ENCODE measurements at places on chromosomes 5 and 9. TPM values are rescaled to one million over a fixed set of nuclear protein-coding genes. Genes with fewer than 3 reads are reported as not detected.
A peak's percentile ranks its signal among the peaks of the same experiment; 100 is the strongest.

DNA sequence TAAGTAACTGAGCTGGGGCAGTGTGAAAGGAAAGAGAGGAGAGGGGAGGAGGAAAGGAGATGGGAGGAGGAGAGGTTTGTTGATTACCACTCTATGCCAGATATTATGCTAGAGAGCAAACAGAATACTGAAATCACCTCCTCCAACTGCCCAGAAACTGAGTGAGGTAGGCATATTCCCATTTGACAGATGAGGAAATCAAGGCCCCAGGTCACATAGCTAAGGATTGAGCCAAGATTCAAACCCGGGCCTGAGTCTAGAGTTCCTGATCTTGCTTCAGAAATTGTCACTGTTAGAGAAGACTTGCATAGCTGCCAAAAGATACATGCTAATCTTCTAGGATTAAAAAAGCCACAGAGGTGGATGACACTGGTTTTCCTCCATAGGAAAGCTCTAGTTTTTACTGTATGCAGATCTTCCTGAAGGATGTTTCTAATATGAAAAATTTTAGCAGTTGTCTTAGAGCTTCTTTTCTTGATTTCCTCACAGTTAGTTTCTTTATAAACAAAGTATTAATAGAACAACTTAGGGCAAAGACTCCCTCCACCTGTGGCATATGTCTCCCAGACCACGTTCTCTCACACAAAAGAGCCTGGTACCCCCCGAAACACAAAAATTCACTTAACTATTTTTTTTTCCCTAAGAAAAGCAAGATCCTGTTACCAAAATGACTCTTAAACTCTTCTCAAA, 97.4 kb downstream of the NLN start:
- DNase-seq, result no peak

The FRRS1L gene
- not detected for total RNA-seq

The TAF11L5 gene
- total RNA-seq, result not detected

The DMRT3 gene
- not detected for total RNA-seq

The IL31RA gene
- total RNA-seq, result 12.4 TPM

DNA sequence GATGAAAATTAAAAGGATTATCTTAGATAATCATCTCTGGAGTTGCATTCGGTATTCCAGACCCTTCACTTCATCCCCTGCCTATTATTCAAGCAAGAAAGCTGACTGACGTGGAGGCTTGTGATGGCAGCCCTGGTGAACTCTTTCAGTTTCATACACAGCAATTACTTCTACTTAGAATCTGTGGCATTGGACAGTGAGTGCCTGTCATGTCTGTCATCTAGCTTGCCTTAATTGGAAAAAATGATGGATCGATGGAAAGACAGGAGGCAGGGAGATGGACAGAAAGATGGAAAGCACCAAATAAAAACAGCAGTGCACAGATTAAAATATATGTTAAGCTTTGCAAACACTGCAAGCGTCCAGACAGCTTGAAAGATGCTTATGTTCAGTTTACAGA, 1371.0 kb upstream of the CDH6 start:
- DNase-seq, result no peak

The TRIM7 gene
- 6.7 TPM for total RNA-seq

The GABRA1 gene
- 9.7 TPM for total RNA-seq

The KCNMB1 gene
- total RNA-seq, result 0.86 TPM

- peak; percentile 24 for DNase-seq
These were observed 1029.9 kb upstream of the WWC1 start for GRCh38 chr5:167261309-167262100.

- DNase-seq, result no peak
These were observed 40.8 kb upstream of the DAB2IP start for GRCh38 chr9:121610638-121610953.

DNA sequence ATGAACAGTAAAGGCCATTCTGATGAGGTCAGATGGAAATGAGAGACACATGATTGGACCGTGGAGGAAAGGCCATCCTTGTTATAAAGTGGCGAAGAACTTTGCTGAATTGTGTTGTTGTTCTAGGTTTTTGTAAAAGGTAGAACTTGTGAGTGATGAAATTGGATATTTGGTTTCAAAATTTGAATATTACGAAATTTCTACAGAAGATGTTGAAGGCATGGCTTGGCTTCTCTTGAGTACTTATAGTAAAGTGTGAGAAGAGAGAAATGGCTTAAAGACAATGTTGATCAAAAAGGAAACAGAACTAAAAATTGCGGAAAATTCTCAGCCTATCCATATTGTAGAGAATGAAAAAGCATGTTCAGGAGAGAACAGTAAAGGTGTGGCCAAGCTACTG, 166.6 kb upstream of the S1PR3 start:
- no peak for DNase-seq

- DNase-seq, result peak; percentile 76
These were observed 11.7 kb downstream of the DOCK2 start for GRCh38 chr5:169648725-169649310.

- no peak for DNase-seq
These were observed 1078.3 kb upstream of the SEMA6A start for GRCh38 chr5:117652958-117653280.

- DNase-seq, result no peak
These were observed 199.4 kb downstream of the AOPEP start for GRCh38 chr9:94925751-94926430.
